Hematopoietic multipotent progenitor cell (in vitro differentiated cells): ENCODE measurements at places on chromosomes 7 and 10. TPM values are rescaled to one million over a fixed set of nuclear protein-coding genes. Genes with fewer than 3 reads are reported as not detected.

DNA sequence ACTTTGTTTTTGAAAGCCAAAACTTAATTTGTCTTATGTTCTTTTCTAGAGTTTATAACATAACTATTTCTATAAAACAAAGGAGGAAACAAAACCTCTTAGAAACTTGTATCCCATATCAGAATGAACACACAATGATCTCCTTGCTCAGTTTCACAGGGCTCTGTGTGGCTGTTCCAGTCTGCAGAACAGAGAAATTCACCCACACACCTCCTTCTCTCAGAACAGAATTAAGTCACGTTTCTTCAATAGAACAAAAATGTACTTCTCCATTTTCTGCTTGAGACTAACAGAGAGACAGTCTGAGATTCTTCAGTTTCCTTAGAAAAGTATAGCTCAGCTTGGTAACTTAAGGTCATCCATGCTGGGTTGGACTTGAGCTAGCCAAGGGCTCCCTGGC, 15.8 kb upstream of the DOCK1 start:
- no peak for DNase-seq

DNA sequence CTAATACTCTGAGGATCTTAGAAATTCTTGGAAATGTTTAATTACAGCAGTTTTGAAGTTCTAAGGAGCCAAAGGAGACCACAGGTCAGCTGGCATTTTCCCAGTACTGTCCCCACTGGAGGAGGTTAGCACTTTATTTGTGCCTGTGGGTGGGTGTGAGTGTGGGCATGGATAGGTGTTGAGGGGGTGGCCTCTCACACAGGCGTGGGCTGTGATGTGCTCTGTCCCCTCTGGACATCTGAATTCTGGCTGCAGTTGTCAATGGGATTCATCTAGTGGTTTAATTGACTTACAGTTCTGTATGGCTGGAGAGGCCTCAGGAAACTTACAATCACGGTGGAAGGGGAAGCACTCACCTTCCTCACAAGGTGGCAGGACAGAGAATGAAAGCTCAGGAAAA, 135.4 kb upstream of the NAMPT start:
- no peak for DNase-seq

FBXL13 gene
- 1.3 TPM for total RNA-seq

MNX1 gene
- not detected for total RNA-seq

CDHR3 gene
- total RNA-seq = not detected
